ENCODE measurements at places on chromosomes 1 and 21.

- no peak for DNase-seq
Measured at GRCh38 chr1:204703826-204704612, 18.5 kb upstream of the LRRN2 start.

- no peak for DNase-seq
Measured at GRCh38 chr21:41439248-41439647, 13.2 kb downstream of the MX1 start.

- no peak for DNase-seq
Measured at GRCh38 chr21:15774590-15774989, 44.8 kb downstream of the USP25 start.

DNA sequence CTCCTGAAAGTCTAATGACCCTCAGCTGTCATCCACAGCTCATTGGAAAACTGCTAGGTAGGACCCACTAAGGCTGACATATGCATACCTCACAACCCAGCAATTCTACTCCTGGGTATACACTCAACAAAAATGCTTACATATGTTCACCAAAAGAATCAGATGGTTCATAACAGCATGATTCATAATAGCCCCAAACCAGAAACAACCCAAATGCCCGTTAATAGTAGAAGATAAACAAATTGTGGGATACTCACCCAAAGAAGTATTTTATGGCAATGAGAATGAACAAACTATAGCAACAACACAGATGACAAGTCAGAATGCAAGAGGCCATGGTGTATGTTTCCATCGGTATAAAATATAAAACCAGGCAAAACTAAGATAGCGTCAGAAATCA lies 124.6 kb downstream of the HLCS start:
- DNase-seq: no peak

DNA sequence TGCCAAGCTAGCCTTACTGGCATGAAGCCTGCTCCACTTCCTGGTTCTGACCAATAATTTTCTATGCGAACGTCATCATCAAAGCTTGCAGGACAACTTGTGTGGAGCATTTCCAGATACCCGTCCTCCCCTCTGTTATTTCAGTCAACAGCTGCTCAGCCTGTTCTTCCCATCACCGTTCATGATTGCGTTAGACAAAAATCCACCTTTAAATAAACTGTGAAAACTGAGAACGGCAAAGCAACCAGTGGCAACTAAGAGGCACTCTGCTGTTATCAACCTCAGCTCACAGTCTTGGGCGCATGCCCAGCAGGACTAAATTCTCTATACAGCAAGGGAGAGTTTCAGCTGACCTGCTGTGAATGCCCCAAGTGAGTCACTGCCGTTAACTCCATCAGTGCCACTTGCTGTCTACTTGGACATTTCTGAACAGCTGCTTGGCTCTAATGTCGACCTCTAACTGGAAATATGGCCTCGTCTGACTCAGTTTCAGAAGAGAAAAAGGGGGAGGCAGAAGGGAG lies 207.4 kb upstream of the RUNX1 start:
- DNase-seq: no peak

- DNase-seq: no peak
Measured at GRCh38 chr1:245322673-245323072, 167.9 kb downstream of the KIF26B start.

- DNase-seq: no peak
Measured at GRCh38 chr1:113652771-113653170, 106.5 kb downstream of the PHTF1 start.

GRCh38 chr1:50950396-50950795 lies 9.7 kb downstream of the FAF1 start:
- no peak for DNase-seq

DNA sequence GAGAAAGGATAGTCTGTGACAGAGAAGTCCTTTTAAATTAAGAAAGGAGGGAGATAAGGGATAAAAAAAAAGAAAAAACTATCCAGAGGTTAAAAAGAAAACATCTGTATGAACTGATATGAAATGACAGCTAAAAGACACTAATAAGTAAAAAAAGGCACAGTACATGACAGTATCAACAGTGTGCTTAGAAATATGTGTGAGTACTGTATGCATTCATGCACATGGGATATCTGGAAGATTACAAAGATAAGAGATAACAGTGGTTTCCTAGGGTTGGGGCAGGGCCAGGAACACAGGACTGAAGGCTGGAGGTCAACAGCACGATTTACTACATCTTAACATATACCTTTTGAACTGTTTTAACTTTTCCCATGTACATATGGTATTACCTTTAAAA lies 13.3 kb downstream of the PTP4A2 start:
- no peak for DNase-seq

- DNase-seq: no peak
Measured at GRCh38 chr1:113675302-113675701, 84.0 kb downstream of the PHTF1 start.

DNA sequence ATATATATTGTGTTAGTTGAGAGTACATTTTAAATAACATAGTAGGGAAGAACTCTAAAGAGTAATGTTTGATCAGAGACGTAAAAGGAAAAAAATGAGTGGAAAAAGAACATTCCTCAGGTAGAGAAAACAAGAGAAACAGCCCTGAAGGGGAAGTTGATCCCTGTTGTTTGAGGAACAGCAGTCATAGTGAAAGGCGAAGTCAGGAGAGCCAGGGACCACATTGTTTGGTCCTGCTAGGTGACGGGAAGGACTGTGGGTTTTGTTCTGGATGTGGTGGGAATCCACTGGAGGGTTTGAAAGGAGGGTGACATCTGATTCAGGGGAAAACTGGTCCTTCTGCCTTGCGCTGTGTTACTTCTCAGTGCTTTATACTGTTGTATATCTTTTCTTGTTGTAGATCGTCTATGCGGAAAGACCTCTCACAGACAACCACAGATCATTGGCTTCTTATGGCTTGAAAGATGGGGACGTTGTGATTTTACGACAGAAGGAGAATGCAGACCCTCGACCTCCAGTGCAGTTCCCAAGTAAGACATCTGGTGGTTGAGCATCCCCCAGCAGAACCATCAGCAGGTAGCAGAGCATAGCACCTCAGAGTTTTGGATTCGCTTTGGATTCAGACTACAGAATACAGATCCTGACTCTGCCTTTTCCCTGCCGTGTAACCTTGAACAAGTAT lies 9.2 kb downstream of the DDI2 start:
- no peak for DNase-seq

DNA sequence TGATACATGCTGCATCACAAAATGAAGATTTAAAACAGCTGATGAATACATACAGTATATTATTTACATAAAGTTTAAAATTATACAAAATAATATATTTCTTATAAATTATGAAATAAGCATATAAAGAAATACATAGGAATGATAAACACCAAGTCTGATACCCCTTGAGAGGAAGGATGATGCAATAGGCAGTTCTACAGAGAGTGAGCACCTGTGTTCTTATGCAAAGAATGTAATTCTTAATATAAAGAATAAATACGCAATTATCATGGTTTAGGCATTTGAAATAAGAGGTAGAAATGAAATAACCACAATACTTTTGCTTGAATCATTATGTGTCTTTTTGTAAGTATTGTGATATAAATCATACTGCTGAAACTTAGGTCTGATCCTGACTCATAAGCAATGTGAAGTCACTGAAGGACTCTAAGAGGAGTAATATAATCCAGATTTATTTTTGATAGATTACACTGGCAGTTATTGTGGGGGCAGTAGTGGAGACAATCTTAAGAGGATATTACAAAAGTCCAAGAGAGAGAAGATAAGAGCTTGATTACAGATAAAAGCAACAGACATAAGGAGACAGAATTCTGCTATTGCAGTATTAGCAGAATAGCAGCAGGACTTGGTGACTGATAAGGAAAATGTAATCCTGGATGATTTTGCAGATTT lies 39.0 kb downstream of the TTLL7 start:
- DNase-seq: no peak

GRCh38 chr1:22139817-22140216 lies 3.1 kb downstream of the WNT4 start:
- DNase-seq: no peak

DNA sequence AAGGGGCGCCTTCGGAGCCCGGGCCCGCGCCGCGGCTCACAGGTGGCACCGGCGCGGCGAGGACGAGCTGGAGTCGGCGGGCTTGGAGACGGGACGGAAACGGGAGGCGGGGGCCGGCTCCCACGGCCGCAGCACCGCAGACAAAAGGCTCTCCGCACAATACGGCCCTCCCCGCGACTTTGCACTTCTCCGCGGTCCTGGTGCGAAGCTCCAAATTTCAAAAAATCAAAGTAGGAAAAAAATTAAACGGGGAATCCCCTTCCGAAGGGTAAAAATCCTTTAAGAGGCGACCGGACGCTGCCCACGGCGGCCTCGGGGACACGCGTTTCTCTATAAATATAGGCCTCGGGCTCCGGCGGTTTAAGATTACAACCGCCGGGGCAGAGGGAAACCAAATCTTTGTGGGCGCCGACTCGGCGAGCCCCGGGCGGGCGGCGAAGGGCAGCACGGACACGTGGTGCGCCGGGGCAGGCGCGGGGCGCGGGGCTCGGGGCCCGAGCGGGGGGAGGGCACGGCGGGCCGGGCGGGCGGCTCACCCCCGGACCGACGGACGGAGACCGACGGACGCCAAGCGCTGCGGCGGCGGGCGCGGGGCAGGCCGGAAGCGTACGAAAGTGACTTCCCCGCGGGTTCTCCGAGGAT lies 453 bp downstream of the PABPC4 start:
- DNase-seq: no peak

DNA sequence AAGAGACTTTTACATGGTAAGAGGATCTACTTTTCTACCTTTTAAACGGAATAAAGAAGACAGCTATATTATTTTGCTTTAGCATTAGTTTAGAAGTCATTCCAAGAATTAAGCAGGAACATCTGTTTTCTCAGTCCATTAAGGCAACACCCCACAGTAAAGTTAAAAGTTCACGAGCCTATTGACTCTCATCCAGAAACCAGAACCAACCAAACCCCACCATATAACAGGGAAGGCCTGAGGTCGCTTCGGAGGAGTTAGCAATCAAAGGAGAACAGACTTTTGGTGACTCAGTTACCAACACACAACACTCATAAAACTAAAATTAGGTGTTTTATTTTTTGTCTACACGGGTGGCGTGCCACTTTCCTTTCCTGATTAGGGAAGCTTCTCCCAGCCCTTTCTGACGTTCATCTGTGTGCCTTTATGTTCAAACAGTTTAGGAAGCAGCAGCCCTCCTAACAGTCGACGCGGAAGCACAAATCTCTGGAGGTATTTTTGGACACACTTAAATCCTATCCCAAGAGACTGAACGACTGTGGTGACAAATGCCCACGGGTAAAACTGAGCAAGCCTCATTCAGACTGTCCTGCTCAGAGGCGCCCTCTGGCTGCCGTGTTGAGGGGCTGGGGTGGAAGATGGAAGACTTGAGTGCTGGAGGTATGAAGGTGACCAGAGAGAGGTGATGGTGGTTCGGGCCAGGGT lies 8.6 kb upstream of the PLA2G2C start:
- DNase-seq: peak; percentile 80

DNA sequence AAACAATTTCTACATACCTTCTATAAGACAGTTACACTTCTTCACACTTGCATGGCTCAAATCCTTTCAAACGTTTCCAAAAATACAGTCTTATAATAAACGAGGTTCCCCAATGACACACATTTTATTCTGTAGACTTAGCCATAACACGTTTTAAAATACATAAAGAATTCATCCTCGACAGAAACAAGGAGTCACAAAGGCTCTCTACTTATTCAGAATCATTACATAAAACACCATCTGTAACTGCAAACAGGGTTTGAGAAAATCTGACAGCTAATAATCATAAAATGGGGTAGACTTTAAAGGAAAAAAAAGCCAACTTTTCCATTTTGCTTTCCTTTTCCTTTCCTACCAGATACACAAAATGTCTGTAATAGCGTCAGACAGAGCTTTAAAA lies 1.8 kb downstream of the PIK3R3 start:
- DNase-seq: no peak

- no peak for DNase-seq
Measured at GRCh38 chr1:52359676-52360594, 6.1 kb downstream of the CC2D1B start.

DNA sequence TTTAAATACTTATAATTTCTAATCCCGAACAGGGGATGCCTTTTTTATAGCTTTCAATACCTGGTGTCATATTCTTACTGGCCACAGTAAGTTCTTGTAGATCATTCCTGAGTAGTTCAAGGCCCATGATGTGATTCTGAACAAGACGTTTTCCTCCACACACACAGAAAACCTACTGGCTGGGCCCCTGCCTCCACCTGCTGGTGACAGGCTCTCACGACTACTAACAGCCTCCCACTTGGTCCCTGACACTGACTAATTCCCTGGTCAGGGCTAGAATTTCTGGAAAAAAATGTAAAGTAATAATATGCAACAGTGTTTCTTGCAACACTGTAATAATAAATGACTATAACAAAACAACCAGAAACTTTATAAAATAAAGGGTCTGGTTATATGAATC lies 50.4 kb upstream of the RIPK4 start:
- no peak for DNase-seq

DNA sequence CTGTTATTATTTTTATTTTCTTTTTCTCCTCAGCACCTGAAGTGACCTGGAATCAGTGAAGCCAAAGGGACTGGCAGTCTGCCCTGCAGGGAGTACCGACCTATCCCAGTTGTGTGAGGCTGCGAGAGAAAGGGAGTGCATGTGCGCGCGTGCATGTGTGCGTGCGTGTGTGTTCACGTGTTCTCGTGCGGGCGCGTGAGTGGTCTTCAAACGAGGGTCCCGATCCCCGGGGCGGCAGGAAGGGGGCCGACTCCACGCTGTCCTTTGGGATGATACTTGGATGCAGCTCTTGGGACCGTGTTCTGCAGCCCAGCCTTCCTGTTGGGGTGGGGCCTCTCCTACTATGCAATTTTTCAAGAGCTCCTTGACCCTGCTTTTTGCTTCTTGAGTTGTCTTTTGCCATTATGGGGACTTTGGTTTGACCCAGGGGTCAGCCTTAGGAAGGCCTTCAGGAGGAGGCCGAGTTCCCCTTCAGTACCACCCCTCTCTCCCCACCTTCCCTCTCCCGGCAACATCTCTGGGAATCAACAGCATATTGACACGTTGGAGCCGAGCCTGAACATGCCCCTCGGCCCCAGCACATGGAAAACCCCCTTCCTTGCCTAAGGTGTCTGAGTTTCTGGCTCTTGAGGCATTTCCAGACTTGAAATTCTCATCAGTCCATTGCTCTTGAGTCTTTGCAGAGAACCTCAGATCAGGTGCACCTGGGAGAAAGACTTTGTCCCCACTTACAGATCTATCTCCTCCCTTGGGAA lies 123.3 kb downstream of the PRDM2 start:
- DNase-seq: no peak

GRCh38 chr1:172005856-172006255 lies 164.6 kb downstream of the DNM3 start:
- DNase-seq: no peak

- DNase-seq: no peak
Measured at GRCh38 chr1:119774746-119775490, 6.2 kb upstream of the HMGCS2 start.

GRCh38 chr21:29302359-29302875 lies 3.7 kb downstream of the BACH1 start:
- DNase-seq: no peak

DNA sequence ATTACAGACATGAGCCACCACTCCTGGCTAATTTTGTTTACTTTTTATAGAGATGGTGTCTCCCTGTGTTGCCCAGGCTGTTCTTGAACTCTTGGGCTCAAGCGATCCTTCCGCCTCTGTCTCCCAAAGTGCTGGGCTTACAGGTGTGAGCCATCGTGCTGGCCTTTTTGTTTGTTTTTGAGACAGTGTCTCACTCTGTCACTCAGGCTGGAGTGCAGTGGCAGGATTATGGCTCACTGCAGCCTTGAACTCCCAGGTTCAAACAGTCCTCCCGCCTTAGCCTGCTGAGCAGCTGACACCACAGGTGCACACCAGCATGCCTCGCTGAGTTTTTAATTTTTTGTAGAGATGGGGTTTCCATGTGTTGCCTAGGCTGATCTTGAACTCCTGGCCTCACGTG lies 49.1 kb downstream of the ADARB1 start:
- DNase-seq: no peak
